ENCODE measurements at places on chromosomes 7 and 10.

DNA sequence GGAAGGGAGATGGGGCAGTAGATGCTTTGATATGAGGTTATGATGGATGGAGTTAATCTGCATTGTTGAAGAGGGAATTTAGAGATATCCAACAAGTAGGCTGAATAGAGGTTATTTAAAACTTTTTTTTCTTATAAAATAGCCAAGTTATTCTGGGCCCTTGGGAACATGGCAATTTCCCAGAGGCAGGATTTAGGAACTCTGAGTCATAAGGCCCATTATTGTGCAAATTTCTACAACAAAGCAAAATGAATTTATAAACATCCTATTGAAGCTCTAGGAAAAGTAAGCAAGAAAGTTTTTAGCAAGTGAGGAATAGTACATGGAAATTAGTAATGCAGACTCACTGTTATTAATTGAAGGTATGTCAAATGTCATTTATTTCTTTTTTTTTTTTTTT is 160.9 kb upstream of the NPY start:
- DNase-seq: no peak

DNA sequence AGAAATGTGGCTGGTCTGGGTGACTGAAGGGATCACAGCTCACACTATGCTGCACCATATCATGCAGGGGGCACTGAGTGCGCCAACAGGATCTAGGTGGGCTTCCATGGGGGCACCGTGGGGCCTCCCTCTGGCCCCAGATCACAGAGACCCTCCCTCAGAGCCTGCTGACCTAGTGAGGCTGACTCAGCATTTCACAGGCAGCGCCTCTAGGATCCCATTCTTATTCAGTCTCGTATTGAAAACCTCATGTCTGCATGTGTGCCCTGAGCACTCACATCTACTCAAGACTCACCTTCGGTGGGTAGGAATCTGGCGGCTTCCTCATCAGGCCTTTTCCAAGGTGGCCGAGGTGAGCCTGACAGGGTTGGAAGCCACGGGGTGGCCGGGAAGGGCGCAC is 141.6 kb downstream of the FANK1 start:
- no peak for DNase-seq

DNA sequence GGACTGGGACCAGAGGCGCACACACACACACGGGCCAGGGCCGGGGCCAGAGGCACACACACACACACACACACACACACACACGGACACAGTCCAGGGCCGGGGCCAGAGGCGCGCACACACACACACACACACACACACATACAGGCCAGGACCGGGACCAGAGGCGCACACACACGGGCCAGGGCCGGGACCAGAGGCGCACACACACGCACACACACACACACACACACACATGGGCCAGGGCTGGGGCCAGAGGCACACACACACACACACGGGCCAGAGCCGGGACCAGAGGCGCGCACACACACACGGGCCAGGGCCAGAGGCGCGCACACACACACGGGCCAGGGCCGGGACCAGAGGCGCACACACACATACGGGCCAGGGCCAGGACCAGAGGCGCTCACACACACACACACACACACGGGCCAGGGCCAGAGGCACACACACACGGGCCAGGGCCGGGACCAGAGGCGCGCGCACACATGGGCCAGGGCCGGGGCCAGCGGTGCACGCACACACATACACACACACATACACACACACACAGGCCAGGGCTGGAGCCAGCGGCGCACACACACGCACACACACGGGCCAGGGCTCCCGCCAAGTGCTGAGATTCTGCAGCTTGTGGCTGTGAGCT is 268.8 kb downstream of the ELFN1 start:
- DNase-seq: no peak

DNA sequence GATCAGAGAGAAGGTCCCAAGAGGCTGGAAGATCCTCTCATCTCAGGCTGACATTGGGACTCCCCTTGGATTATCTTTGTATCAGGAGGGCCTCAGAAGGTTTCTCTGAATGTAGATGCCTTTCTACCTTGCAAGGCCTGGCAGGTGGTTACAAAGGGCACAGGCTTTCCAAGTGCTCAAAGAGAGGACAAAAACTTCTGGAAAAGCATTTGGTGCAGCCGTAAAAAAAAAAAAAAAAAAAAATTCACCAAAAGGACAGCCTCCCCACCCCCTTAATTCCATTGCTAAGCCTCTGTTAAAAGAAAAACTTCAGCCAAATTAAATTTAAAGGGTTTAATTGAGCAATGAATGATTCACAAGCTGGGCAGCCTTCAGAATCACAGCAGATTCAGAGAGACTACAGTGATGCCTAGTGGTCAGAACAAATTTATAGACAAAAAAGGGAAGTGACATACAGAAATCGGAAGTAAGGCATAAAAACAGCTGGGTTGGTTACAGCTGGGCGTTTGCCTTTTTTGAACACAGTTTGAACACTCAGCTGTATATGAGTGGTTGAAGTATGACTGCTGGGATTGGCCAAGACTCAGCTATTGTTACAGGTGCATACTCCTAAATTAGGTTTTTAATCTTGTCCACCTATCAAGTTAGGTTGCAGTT is 42.5 kb upstream of the LRGUK start:
- DNase-seq: no peak

DNA sequence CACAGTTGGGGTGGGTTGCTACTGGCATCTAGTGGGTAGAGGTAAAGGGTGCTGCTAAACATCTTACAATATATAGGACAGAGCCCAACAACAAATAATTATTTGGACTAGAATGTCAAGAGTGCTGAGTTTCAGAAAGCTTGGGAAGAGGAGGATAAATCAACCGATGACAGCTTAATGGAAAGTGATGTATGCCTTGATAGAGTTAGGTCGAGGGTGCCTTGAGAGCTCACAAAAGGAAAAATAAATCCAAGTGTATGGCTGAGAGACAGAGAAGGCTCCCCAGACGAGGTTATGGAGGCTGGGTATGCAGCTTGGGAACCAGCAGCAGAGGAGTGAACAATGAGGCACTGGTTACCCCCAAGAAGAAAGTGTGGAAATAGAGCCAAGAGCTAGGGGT is 211.1 kb downstream of the HDAC9 start:
- no peak for DNase-seq
